ENCODE measurements at places on chromosomes 3 and 15.

GRCh38 chr15:52785672-52786406, 4.3 kb downstream of the ONECUT1 start:
- DNase-seq = peak; percentile 38

GRCh38 chr3:128863560-128863959, 15.9 kb upstream of the ACAD9 start:
- no peak for DNase-seq

DNA sequence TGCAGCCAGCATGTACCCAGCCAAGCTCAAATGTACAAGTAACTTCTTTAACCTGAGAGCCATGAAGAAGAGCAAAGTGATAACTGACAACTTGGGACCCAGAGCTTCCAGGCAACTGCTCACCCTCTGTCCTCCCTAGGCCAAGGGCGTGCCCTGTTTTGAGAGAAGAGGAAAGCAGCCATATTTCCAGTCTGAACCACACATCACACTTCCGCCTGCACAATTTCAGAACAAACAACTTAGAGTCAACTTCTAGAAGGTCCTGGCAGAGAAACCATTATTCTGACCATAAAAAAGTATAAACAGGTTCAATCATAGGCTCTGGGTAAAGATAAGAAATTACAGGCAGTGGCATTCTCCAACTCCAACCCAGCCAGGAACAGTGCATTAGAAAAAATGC, 50.1 kb downstream of the ITGB5 start:
- DNase-seq = no peak

DNA sequence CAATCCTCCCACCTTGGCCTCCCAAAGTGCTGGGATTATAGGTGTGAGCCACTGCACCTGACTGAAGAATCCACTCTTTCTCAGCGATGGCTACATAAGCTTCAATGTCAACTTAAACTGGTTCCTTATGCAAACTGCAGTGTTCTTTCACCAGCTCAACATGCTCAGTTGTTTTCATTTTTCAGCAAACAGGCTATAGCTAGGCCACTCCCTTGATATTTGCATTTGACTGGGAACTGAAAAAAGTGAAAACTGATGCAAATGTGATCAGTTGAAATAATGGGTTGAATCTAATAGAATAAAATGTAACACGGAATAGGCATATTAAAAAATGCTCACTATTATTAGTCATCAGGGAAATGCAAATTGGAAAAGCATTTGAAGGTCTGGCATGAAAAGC, 74.2 kb upstream of the GCNT3 start:
- DNase-seq = no peak

DNA sequence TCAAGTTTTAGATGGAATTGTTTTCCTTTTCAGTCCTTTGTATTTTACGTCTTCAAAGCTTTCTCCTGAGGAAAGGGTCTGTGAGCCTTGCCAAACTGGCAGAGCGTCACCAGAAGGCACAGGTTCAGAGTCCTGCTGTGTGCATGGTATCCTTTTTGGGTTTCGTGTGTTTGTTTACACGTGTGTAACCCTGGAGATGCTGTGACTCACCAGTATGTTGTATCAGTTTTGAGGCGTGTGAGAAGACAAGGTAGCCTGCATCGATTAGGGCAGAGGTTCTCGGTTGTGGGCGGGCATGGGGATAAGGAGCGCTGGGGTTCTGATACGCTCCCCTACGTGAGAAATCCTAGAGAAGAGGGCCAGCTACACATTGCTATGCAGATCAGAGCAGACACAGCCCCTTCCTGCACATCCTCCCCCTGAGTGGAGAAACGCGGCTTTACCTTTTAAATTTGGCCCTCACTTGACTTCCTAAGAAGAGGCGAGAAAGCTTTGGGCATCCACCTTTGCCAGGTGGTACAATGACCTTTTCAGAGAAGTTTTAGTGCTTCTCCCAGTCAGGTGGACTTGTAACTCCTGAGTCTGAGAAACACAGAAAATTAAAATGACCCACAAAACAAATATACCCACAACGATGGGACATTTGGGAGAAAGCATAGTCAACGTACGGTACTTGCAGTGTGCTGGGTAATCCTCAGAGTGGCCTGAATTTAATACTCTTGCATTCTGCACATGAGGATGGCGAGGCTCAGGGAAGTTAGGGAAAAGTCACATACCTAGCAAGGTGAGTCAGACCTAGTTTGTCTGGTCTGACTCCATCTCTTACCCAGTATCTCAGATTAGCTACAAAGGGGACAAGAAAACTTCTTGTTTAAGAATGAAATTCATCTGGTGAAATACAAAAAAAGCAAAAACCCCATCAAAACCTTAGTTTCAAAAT, 38.1 kb downstream of the TRAK1 start:
- DNase-seq = peak; percentile 69

DNA sequence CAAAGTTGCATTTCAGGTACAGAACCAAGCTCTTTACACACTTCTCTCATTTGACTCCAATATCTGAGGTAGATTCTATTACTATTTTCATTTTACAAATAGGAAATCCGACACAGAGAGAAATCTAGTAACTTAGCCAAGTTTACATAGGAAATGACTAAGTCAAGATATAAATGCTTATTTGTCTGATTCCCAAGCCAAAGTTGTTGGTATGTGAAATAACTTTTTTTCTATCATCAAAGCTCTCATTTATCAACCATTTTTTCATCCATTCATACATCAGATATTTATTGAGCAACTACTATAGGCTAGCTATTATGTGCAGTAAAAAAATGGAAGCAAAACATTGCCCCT, 89.2 kb upstream of the MITF start:
- DNase-seq = no peak

GRCh38 chr3:156615592-156616173, 58.7 kb upstream of the TIPARP start:
- peak; percentile 65 for DNase-seq
